ENCODE measurements at places on chromosomes 1 and 21.
A peak's percentile ranks its signal among the peaks of the same experiment; 100 is the strongest.

DNA sequence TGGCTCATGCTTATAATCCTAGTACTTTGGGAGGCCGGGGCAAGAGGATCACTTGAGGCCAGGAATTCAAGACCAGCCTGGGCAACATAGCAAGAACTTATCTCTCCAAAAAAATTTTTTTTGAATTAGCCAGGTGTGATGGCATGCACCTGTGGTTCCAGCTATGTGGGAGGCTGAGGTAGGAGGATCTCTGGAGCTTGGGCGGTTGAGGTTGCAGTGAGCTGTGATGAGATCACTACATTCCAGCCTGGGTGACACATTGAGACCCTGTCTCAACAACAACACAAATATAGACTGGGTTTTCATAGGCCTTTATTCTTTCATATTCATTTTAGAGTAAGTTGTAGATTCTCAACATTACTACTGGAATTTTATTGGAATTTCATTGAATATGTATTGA, 12.8 kb downstream of the MED18 start:
- DNase-seq, result no peak

- DNase-seq, result no peak
Measured at GRCh38 chr1:214029796-214030195, 42.0 kb downstream of the PROX1 start.

GRCh38 chr21:16388911-16389560, 659.3 kb downstream of the USP25 start:
- DNase-seq, result no peak

DNA sequence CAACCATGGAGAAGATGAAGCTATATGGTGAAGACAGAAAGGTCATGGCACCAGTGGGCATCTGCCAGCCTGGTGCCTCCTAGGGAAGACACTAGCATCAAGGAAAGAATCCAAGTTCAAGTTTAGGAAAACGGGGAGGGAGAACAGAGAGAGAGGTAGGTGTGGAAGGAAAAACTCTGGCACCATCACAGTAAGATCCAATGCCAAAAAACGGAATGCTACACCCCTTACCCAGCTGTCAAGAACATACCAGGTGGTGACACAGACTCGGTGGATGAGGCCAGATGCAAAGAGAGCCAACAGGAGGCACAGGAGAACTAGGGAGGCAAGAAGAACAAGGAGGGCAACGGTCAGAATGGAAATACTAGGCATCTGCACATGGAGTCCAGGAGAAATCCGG, 3.6 kb downstream of the KRTCAP2 start:
- no peak for DNase-seq

GRCh38 chr1:109620401-109620791, 759 bp downstream of the AMPD2 start:
- no peak for DNase-seq

- no peak for DNase-seq
Measured at GRCh38 chr1:161921990-161922389, 101.7 kb downstream of the OLFML2B start.

GRCh38 chr1:172605641-172606040, 53.3 kb upstream of the FASLG start:
- no peak for DNase-seq

GRCh38 chr1:173267453-173267945, 60.4 kb upstream of the TNFSF4 start:
- DNase-seq, result no peak

DNA sequence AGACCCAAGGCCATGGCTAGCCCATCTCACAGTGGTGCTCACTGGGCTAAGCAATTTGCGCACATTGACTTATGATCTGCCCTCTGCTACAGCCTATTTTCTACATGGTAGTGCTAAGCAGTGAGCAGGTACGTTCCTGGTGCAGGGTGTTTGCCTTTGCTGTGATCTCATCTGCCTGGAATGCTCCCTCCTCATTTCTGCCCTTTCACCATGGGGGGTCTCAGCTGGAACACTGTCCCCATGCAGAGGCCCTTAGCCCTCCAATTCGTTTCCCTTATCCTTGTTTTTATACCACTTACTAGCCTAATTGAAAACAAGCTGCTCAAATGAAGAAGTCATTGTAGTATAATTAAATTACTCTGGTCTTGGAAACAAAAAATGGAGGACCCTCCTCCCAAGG, 2.0 kb upstream of the B3GALT5 start:
- DNase-seq, result no peak

DNA sequence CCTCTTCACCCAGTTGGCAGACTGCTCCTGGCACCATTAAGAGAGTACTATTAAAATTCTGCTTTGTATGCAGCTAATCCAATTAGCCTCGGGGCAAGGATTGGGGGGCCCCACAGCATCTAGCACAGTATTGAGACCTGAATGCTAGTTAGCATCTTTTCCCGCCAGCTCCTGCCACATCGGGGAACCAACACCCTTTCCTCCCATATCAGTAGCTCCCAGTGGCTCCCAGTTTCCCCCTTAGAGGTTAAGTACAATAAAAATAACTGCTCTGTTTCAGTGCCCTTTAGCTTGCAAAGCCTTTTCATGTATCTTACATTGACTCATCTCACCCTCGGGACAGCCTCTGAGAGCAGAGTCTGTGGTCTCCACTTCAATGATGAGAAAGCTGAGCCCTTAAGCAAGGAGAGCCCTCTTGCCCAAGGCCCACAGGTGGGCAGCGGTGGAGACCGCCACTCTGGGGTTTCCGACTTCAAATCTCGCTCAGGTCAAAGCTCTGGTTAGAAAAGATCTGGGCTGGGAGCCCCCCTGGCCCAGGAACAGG, 4.2 kb upstream of the PMVK start:
- DNase-seq, result no peak

- DNase-seq, result no peak
Measured at GRCh38 chr1:244220410-244220809, 169.3 kb downstream of the ZBTB18 start.

- no peak for DNase-seq
Measured at GRCh38 chr1:183864611-183865010, 59.7 kb downstream of the RGL1 start.

- DNase-seq, result no peak
Measured at GRCh38 chr1:184823080-184823479, 68.4 kb upstream of the EDEM3 start.

DNA sequence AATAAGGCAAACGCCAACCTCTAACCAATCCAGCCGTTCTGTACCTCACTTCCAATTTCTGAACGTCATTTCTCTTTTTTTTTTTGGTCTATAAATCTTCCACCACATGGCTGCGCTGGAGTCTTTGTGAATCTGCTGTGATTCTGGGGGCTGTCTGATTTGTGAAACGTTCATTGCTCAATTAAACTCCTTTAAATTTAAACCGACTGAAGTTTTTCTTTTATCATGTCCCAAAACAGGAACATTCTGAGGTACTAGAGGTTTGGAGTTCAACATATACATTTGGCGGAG, 65.5 kb upstream of the BACH1 start:
- no peak for DNase-seq

DNA sequence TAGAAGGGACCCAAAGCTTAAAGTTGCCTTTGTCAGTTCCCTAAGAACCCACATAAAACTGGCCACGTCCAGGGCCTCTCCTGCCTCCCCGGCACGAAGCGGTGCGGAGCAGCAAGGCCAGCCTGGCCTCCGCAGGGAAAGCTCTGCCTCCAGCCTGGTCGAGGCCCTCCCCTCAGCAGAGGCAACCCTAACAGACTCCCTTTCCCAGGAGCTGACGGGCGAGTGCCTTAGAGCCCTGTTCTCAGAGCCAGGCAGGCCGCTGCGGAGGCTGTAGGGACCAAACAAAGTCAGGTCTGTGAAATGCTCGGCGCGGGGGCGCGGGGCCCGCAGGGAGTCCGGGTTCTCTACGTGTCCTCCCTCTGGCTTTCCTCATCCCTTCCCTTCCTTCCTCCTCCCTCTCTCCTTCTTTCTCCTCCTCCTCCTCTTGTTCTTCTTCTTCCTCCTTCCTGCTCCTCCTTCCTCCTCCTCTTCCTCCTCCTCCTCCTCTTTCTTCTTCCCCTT, 40.7 kb downstream of the RIPK4 start:
- no peak for DNase-seq

DNA sequence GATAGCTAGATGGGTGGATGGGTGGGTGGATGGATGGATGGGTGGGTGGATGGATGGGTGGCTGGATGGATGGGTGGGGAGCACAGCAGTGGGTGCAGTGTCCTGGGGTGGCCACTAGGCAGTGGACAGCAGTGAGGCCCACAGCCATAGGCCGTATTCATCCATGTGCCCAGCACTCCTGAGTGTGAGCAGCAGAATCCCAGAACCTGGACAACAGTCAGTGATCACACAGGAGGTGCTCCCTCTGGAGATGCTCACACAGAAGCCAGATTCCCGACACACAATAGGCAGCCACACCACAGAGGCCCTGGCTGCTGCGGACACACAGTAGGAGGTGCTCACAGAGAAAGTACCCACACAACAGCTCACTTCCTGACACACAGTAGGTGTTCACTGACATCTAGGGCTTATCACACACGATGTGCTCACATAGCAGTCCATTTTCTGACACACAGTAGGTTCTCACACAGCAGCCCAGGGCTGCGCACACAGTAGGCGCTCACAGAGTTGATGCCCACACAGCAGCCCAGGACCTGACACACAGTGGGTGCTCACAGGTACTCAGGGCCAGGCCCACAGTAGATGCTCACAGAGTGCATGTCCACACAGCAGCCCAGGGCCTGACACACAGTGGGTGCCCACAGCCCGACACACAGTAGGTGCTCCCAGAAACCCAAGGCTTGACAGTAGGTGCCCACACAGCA, 64.0 kb downstream of the RAP1GAP start:
- no peak for DNase-seq

DNA sequence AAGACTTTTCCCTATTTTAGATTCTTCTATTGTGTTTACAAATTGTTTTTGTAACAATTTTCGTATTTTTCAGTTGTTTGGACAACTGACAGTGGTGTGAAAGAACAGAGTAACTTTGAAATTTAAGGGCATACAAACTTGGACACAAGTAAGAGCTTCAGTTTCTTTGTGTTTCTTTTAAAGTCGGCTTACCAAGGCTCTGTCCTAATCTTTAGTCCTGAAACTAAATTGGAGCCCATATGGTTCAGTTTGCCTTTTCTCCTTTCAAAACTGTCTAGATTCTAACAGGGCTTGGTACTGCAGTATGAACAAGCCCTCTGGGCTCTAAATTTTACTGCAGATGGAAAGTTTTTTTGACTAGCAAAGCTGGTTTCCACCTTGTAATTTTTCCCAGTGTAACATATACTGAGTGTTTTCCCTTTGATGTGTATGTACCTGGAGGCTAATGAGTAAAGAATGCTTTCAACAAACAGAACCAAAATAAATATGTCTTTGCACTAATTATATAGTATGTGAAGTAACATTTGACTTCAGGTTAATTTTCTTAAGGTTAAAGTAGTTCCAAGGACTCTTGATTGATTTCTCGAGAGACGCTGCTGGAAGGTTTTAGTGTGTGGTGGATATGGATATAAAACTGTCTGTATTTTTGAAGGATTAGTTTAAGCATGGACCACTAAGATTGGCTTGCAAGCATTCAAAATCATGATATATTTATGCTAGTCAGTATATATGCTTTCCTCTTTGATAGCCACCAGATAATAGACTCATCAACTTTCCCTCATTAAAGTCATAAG, 4.1 kb downstream of the SNX27 start:
- DNase-seq, result no peak

- no peak for DNase-seq
Measured at GRCh38 chr1:207463571-207463970, 9.4 kb downstream of the CR2 start.

- DNase-seq, result no peak
Measured at GRCh38 chr1:27646676-27647075, 11.7 kb upstream of the FGR start.

GRCh38 chr1:22329148-22329515, 122.5 kb upstream of the ZBTB40 start:
- DNase-seq, result no peak

DNA sequence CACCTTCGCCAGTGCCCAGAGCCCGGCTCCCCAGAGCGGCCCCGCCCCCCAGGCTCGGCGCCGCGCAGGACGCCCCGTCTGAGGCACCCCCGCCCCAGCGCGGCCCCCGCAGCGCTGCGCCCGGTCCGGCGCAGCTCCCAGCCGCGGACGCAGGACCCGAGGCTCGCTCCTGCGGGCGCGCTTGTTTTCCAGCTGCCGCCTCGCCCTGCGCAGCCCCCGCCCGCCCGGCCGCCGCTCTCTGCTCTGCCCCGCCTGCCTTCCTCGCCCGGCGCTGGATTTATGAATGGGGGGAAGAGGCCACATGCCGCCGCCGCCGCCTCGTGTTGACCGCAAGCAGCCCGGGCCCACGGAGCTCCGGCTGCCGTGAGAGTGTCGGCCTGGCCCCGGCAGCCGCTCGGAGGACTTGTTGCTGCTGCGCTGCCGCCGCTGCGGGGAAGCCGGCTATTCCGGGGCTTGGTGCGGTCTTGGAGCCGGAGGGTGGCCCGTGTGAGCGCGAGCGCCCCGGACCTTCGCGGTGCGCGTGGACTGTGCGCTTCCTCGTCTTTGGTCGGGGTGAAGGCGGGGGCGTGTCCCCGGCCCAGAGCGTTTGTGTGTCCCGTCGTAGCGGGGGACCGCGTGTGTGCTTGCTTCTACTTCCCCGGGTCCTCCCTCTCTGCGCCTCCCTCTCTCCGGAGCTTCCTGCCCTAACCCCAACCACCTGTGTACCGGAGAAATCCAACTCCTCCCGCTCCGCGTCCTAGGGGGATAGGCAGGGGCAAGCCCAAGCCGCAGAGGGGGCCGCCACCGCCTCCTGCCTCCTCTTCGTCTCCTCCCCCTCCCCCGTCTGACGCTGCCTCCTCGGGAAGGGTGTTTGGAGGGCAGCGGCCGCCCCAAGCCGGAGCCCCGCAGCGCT, 736 bp downstream of the KCNC4 start:
- peak; percentile 55 for DNase-seq

DNA sequence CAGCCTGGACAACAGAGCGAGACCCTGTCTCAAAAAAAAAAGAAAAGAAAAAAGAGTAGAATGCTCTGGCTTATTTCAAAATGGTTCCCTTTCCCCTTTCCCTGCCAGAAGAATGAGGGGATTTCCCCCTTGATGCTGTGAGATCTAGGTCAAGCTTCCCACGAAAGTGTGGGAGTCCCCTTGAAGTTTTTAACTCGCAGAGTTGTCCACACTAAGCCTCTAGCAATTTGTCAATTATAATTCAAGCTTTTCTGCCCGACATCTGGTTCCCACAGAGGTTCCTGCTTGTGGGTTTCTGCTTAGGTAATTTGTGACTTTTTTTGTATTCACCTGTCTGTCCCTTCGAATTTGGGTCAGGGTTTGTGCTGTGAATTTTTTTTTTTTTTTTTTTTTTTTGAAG, 62.8 kb downstream of the ZFYVE9 start:
- no peak for DNase-seq

GRCh38 chr1:206703661-206704060, 19.0 kb downstream of the MAPKAPK2 start:
- DNase-seq, result peak; percentile 61

- DNase-seq, result no peak
Measured at GRCh38 chr1:19096036-19096833, 113.8 kb downstream of the UBR4 start.

DNA sequence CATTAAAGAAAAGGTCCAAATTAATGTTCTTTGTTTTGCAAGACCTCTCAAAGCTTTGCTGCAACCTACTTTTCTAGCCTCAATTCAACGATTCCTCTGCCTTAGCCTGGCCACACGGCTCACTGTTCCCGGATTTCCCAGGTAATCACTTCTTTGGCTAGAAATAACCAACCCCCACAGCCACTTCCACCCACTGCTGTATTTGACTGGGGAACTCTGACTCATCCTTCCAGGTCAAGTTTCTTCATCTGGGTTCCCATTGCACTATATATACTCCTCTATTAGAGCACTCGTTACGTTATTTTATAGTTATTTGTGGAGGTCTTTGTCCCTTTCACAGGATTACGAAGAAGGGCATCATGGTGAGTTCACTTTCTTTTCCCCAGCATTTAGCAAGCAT, 185.9 kb downstream of the CACNA1E start:
- no peak for DNase-seq

- DNase-seq, result peak; percentile 50
Measured at GRCh38 chr1:25487628-25488027, 55.8 kb upstream of the LDLRAP1 start.

Measured in activated CD8-positive, alpha-beta memory T cell treated with anti-CD3 and anti-CD28 coated beads, Interleukin-2, amount 50 U/mL, for 4 hours (primary cell).